Jurkat, Clone E6-1 (cell line): ENCODE measurements at places on chromosomes 5 and 9.
A peak's percentile ranks its signal among the peaks of the same experiment; 100 is the strongest.

- DNase-seq, result no peak
These were observed 179.0 kb upstream of the CDH9 start for GRCh38 chr5:27217155-27217956.

DNA sequence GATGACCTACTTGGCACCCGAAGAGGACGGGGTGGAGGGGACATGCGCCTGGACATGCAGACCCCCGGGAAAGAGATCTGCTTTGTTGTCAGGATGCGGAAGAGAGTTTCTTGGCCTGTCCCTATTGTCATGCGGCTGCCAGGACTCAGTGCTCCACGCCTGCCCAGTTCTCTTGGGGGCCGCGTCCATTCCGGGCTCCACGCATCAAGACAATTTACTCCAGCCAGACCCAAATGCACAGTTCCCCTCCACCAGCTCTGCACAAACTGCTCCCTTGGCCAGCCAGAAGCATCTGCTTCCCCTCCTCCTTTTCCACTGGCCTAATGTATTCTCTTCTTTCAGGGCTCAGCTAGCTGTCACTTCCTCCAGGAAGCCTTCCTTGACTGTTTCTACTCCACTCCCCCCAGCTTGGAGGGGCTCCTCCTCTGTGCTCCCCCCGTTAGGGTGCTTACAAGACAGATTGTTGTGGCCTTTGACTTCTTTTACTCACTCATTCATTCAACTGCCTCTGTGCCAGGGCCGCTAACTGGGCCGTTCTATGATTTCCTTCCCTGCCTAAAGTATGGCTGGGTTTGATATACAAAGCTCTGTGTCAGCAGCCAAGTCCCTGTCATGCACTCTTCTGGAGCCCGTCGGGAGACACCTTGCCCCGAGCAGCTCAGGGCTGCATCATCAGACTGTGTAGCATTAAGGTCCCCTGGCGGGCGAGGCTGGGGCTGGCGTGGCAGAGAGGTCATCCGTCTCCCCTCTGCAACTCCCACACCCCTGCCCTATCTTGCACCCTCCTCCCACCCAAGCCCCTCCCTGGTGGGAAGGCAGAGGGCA, 6.6 kb downstream of the FIBCD1 start:
- no peak for DNase-seq

DNA sequence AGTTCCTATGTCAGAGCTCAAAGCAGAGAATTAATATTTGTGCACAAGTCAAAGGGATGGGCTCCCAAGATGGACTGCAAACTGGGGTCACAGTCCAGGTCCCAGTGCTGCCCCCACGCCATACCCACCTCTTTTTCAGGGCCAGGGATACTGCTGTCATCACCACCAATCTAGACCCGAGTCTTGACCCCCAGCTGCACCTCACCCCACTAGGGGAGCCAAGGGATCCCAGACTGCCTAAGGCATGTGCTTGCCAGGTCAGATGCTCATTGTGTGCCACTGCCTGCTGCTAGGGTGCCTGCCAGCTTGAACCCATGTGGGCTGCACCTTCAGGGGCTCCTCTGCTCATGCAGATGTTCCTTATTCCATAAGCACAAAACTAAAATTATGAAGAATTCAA, 215.6 kb upstream of the NREP start:
- DNase-seq, result no peak

GRCh38 chr5:179595916-179596315, 27.6 kb downstream of the HNRNPH1 start:
- DNase-seq, result no peak

- DNase-seq, result peak; percentile 84
These were observed 33.6 kb upstream of the GLIPR2 start for GRCh38 chr9:36102742-36103495.

DNA sequence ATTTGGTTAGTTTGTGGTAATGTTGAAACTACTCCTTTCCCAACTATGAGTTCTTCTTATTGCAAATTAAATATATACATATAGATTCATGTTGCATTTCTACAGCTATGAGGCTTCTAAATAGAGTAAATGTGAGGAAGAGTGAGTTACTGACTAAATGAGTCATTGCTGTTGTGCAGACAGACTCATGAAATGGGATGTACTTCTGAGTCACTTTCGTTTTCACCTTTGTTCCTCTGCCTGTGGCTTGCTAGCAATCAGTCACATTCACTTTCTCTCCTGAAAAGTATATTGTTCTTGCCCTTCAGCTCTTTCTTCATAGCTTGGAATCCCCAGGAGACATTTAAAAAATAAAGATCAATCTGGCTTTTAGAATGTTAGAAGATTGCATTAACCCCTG, 295.5 kb upstream of the SMC2 start:
- peak; percentile 44 for DNase-seq

- DNase-seq, result no peak
These were observed 35.7 kb downstream of the LSM11 start for GRCh38 chr5:157779221-157779620.

DNA sequence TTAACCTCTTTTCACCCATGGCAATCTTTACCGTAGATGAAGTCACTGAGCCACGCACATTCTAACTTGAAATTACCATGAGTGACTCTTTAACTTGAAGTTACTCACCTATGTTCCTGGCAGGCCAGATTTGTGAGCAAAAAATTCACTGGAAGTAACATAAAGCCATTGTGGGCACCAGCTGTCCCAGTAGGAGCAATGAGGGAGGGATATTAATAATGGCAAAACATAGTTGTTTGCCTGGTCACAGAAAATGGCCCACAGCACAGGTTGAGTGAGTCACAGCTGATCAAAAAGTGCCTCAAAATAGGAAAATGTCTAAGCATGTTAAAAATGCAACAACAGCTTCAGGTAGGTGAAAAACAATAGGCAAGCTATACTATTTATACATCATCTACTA, 146.6 kb downstream of the EFNA5 start:
- DNase-seq, result no peak

- no peak for DNase-seq
These were observed 67.4 kb downstream of the NSUN2 start for GRCh38 chr5:6565492-6565891.
